ENCODE measurements at places on chromosomes 13 and 19.

DNA sequence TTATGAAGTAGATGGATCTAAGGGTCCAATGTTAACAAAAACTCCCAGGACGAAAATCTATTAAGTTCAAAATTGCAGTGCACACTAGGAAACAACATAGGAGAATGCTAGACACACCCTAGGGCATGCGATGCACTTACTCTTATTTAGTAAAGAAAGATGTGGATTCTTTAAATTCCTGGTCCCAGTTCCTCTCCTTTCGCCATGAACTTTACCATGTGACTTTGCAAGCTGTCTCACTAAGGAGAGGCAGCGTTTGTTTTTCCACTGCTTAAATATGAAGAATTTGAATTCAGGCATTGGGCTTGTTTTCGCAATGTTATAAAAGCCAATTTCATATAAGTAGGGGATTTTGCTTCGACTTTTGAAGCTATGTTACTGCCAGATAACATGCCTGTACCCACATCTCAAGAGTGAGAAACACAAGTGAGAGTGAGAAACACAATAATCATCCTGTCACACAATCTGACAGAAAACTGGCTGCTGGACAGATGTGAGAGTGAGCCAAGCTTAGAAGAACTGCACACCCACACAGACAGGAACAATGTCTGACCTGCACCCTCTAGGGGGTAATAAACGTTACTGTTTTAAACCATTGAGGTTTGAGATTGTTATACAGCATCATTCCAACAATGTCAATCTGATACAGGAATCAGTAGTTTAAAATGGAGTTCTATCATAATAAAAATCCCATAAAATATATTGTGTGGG, 1308.4 kb downstream of the SLITRK5 start:
- DNase-seq = no peak

DNA sequence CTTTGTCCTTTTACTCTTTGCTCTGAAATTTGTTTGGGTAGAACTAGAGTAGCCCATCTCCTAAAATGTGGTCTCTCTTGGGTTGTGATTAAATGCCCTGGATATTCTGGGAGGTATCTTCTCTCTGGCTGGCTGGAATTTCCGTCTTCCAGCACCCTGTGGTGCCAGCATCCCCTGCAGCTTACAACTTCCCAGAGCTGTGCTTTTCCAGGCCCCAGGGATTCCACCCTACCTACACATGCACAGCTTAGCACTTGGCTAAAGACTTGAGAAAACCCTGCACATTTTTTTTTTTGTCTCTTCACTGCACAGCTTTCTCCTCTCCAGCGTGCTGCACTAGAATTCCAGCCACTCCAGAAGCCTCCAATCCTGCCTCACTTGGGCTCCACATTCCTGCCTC, 334.7 kb downstream of the IRS2 start:
- no peak for DNase-seq

GRCh38 chr13:112990783-112991182, 21.8 kb downstream of the MCF2L start:
- peak; percentile 93 for DNase-seq

DNA sequence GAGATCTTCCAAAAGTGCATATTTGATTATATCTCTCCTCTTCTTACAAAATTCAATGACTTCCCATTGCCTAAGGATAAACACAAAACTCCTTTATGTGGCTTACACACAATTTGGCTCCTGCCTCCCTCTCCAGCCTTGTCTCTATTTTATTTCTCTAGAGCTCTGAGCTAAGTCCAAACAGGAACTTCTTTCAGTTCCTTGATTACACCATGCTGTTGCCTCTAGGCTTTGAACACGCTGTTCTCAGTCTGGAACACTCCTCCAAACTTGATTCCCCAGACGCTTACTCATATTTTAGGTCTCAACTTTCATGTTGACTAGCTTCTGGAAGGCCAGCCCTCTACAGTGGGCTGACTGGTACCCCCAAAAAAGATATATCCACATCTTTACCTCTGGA, 258.5 kb downstream of the COG6 start:
- DNase-seq = no peak

DNA sequence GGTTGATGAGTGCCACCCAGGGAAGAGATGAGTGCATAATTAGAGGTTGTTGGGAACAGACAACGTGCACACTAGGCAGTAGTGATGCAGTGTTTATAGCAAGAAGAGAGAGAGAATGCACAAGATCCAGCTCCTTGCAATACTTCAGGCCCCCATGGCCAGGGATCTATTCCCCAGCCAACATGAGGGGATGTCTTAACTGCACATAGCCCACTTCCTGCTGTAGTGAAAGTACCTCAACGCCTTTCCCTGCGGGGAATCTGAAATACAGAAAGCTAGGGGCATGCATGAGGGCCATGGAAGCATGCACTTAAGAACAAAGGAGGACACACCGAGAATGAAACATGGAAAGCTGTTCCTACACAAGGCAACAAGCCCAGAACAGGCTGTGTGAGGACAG, 636.7 kb upstream of the GPC6 start:
- no peak for DNase-seq

GRCh38 chr13:96728463-96728862, 265.8 kb downstream of the OXGR1 start:
- DNase-seq = no peak

GRCh38 chr13:39322836-39323585, 280.0 kb downstream of the LHFPL6 start:
- no peak for DNase-seq

Data from NCI-H748 treated with DMSO at 0.1 percent for 48 hours (cell line).